ENCODE measurements at places on chromosomes 7 and 10.

DNA sequence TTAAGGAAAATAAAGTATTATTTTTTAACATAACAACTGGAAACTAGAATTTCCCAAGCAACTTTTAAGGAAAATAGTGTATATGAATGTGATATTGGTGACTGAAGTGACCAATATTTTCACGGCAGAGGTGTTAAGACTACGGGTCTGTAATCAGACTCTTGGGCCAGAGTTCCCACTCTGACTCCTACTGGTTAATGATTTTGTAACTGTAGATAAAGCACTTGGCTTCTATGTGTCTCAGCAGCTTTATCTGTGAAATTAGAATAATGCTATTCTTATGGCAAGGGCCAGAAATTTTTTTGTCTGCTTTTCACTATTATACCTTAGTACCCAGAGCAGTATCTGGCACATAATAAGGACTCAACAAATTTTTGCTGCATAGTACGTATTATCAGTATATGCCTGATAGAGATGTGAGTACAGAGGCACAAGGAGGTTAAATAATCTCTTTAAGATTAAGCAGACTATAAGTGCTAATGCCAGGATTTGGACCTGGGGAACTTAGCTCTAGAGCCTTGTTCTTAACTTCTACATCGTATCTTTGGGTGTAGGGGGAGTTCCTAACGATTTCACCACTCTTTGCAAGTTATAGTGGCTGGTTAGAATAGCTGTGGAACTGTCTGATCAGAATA, 186.1 kb upstream of the SLC26A5 start:
- DNase-seq = no peak

DNA sequence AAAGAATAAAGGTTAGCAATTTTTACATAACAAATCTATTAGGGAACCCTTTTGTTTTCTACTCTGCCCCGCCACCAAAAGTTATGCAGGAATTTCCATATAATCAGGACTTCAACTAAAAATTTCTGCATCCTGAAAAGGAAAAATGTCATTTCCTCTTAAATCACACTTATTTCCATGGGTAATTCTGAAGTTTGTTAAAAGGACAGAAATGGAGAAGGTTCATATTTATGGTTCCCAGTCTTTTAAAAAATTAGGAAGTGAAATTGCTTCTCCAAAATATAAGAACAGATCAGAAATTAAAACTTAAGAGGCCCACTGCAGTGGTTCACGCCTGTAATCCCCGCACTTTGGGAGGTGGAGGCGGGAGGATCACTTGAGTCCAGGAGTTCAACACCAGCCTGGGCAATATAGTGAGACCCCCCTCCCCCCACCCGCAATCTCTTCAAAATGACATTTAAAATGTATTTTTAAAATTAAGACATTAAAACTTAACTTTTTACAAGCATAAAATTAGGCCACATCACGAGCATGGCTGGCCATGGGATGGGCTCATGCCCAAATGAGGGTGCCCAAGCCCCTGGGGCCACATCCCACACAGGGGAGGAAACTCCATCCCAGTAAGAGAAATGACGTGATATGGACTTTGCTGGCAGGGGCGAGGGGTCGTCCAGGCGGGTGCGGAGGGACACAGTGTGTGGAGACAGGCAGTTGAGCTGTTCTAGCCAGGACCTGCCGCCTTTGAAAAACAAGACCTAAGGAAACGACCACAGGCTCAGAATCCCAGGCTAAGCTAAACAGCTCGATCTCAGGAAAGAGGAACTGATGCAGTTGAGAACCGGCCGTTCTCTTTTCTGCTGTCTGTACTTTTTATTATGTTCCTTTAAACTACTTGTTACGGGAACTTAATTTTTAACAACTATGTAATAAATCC, 51.3 kb upstream of the NFE2L3 start:
- DNase-seq = no peak

DNA sequence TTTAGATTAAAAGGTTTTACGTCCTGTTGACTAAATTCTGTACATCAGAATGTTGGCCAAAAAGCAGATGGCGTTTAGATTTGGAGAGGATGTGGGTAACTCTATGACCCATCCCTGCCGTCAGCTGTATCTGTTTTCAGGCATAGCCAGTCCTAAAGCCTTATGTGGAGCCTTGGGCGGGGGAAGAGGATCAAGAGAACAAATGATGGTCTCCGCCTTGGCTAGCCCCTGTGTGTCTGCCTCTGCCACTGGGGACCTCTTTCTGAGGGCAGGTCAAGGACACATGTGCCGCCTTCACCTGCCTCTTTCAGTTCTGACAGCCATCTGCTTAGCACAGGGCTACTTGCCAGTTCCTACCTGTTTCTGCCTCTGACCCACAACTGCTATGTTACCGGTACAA, 24.1 kb downstream of the PDSS1 start:
- no peak for DNase-seq

- DNase-seq = peak; percentile 36
These were observed 100.1 kb upstream of the TMEM72 start for GRCh38 chr10:44811072-44811471.

GRCh38 chr7:157499121-157499834, 162.5 kb downstream of the DNAJB6 start:
- no peak for DNase-seq

- DNase-seq = peak; percentile 56
These were observed at the start of gene PCBD1 for GRCh38 chr10:70887804-70888800. Gene PCBD1, minus strand, starts transcription at chr10:70888565. Its CDS starts 32 bp downstream, at chr10:70888533.

GRCh38 chr10:71457908-71458307, 61.2 kb downstream of the CDH23 start:
- no peak for DNase-seq

GRCh38 chr10:47357911-47358310, 9.7 kb downstream of the RBP3 start:
- DNase-seq = no peak

- no peak for DNase-seq
These were observed 285 bp downstream of the CSTF2T start for GRCh38 chr10:51699145-51699474.

GRCh38 chr10:101217450-101218281, 11.6 kb downstream of the LBX1 start:
- peak; percentile 55 for DNase-seq

DNA sequence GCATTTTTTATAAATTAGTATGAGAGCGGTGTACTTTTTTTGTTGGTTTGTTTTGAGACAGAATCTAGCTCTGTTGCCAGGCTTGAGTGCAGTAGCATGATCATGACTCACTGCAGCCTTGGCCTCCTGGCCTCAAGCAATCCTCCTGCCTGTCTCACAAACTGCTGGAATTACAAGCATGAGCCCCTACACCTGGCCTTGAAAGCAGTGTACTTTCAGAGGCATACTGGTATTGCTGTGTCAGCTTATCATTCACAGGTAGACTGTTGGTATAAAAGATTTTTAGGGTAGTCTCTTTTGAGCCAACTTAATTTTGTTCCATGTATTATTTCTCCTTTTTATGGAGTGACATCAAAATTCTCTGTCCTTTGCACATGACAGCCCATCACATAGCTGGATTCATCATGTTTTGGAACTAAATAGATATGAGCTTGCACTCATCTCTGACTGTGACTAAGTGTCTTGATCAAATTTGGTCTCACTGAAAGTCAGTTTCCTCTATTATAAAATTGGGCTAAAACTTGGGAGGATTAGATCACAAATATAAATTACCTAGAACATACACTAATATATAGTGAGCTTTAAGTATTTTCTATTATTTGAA, 12.4 kb downstream of the GNAT3 start:
- peak; percentile 96 for DNase-seq

- DNase-seq = no peak
These were observed 13.0 kb downstream of the TUBGCP2 start for GRCh38 chr10:133295426-133296320.

- peak; percentile 29 for DNase-seq
These were observed 5.7 kb downstream of the C10orf67 start for GRCh38 chr10:23338886-23339285.
